ENCODE measurements at places on chromosomes 2 and 18.
A peak's percentile ranks its signal among the peaks of the same experiment; 100 is the strongest.

- DNase-seq: no peak
Measured at GRCh38 chr2:23423873-23424680, 39.1 kb downstream of the KLHL29 start.

DNA sequence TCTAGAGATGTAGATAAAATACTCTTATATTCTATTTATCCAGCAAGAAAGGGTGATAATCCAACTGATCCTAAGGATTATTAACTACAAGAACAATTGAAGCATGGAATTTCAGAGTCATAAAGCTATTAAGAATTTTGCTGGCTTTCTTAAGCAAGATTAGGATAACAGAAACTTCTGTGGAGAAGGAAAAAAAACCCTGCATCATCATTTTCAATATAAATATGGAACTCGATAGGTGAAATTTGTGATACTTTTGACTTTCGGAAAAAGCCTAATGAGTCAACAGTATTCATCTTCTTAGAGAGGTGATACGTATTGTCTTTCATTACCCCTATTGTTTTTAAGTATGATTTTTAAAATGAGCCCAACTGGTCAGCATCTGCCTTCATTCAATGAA is 593.3 kb downstream of the CPS1 start:
- DNase-seq: no peak

GRCh38 chr18:293536-293935 is 25.7 kb upstream of the THOC1 start:
- DNase-seq: no peak

DNA sequence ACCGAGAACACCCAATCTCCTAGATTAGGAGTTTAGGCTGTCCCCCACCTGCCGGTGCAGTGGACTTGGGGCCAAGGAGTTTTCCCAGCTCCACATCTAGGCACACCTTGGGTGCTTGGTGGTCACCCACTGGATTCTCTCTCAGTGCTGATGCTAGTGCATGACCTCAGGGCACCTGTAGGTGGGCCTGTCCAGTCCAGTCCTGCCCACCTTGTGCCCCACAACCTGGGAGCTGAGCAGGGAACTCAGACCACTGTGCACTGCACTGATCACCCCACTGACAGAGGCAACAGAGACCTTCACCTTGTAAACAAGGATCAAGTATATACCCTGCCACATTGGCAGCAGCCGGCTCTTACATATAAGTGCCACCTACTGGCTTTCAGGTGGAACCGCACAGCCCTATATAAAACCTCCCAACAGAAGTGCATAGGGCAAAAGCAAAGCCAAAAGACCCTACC is 12.7 kb upstream of the CDH19 start:
- DNase-seq: no peak

GRCh38 chr2:237674731-237675276 is 47.4 kb downstream of the LRRFIP1 start:
- DNase-seq: peak; percentile 57

DNA sequence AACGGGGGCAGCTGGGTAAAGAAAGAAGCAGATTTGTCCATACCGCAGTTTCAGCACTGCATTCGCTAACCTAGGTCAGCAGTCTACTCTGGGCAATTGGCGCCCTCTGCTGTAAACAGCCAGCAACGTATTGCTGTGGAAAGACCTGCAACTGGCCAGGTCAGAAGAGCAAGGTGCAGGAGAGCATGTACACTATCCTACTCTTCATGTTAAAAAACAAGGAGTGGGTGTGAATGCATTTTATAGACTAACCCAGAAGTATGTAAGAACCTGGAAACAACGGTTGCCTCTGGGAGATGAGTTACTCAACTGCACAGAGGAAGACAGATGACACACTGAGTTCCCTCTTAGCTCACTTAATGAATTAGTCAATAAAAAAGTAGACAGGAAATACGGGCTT is 6.2 kb downstream of the MRPS5 start:
- DNase-seq: peak; percentile 43

- DNase-seq: no peak
Measured at GRCh38 chr2:28546242-28546641, 50.4 kb downstream of the PLB1 start.

DNA sequence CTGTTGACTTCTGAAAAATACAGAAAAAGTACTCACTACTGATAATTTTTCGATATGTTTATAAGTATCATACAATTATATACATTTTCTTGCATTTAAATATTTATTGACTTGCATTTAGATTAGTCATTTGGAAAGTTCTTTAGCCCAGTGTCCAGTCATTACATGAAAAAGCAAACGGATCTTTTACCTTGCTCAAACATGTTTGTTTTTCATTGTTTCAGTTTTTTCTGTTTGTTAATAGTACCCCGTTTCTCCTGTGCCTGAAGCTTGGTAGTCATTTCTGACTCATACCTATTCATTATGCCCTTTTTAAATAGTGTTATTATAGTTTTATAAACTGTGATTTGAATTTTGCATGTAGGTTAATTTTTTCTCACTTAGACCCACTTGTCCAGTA is 28.1 kb downstream of the CEP192 start:
- DNase-seq: no peak

GRCh38 chr2:64114912-64115277 is 29.3 kb downstream of the PELI1 start:
- no peak for DNase-seq

DNA sequence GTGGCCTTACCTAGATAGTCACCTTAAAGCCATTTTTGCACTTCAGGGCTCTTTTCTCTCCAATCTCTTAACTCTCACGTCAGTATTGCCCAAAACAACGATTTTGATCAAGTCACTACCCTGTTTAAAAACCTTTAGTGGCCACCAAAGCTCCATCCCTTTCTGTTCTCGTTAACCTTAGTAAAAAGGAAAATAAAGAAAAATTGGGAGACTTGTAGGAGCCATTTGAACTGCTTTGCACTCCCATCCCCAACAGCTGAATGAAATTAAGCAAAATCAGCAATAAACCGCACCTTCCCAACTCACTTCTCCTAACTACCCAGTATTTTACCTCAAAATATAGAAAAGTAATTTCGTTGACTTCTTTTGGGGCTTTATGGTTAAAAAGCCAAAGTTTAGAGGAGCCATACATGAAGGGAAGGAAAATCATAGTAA is 686 bp upstream of the ARL5A start:
- DNase-seq: no peak

GRCh38 chr2:168632709-168633121 is 169.7 kb upstream of the NOSTRIN start:
- DNase-seq: no peak

DNA sequence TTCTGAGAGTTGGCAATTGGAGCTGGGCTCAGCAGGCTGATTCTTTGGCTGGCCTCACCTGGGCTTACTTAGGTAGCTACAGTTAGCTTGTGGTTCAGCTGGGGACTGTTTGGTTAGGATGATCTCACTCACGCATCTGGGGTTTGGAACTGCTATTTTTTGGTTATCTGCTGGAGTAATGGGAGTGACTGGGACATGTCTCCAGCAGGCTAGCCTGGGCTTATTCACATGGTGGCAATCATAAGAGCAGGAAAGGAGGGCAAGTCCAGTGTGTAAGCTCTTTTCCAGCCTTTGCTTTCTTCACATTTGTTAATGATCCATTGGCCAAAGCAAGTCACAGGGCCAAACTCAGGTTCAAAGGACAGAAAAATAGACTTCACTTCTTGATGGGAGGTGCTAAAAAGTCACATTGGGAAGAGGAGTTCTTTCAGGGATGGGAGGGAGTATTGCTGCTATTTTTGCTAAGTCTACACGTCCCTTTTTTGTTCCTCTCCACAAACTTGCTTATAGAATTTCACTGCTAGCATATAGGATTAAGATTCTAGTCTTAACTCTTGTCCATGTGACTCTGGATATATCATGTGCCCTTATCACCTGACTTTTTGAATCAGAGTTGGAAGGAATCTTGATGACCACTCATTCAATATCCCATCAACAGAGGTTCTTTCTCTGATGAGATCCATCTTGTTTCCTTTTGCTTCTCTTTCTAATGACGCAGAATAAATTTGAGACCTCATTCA is 174.0 kb downstream of the ZFP36L2 start:
- DNase-seq: no peak

- no peak for DNase-seq
Measured at GRCh38 chr2:216149741-216150140, 40.6 kb downstream of the XRCC5 start.

DNA sequence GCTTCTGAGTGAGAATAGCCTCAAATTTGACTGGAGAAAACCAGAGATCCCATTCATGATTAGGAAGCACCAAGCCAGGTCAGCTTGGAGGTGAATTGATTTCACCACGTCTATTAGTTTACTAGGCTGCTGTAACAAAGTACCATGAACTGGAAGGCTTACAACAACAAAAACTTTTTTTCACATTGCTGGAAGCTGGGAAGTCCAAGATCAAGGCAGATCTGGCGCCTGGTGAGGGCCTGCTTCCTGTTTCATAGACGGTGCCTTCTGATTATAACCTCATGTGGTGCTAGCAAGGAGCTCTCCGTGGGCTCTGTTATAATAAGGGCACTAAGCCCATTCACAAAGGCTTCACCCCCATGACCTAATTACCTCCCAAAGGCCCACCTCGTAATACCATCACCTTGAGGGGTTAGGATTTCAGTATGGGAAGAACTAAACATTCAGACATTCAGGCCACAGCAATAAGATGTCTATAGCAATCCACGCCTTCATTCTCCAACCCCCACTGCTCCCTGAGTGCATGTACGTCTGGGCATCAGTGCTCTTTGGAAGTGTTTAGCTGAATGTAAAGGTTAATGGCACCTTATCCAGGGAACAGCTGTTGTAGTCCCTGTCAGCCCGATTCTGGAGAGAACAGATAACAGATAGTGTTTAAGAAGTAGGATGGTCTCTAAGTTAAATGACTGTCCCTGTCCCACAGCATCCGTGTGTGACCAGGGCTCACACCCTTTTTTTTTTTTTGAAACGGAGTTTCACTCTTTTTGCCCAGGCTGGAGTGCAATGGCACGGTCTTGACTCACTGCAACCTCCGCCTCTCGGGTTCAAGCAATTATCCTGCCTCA is 89.2 kb downstream of the SOCS6 start:
- no peak for DNase-seq

DNA sequence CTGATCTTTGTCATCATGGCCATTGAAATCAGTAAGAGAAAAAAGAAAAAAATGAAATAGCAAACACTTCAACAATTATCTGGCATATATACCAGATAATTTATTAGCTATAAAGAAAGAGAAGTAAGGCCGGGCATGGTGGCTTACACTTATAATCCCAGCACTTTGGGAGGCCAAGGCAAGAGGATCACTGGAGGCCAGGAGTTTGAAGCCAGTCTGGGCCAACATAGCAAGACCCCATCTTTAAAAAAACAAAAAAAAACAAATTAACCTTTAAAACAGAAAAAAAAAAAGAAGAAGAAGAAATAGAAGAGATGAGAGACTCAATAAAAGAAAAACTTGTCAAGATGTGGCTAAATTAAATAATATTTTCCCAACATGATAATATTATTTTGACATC is 61.6 kb upstream of the TGIF1 start:
- DNase-seq: no peak

GRCh38 chr2:30871440-30871839 is 64.2 kb upstream of the CAPN13 start:
- no peak for DNase-seq

- DNase-seq: no peak
Measured at GRCh38 chr2:100184055-100184737, 41.8 kb upstream of the AFF3 start.

DNA sequence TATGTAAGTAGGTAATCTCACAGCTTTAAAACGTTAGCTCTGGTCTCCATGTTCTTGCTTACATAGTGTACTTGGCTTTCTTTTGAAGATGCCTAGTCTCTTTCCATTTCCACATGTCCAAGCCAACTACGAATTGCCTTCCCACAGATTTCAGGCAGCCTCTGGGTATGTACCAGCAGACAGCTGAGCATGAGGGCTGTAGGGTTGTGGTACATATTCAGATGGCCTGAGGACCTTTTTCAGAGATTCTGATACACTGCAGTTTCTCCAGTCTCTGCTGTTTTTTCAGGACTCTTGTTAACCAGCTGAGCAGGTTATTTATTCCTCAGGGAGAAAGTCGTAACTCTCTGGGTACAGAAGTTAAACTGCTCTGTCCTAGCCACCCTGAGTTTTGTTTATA is 3.1 kb upstream of the KCNJ13 start:
- no peak for DNase-seq

DNA sequence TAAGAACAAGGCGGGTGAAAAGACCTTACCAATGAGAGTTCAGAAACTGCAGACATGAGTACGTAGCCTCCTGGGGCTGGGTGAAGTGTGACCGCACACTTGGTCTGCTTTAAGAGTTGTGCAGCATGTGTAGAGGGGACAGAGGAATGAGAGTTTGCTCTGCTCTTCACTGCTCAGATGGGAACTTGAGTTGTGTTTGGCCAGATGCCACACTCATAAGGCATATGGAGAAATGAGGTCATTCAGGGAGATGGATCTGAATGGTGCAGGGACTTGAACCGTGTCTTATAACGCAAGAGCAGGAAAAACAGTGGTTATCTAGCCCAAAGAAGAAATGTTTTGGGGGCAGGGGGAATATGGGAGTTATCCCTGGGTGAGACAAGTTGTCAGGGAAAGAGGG is 273.8 kb upstream of the LYPD1 start:
- DNase-seq: no peak

DNA sequence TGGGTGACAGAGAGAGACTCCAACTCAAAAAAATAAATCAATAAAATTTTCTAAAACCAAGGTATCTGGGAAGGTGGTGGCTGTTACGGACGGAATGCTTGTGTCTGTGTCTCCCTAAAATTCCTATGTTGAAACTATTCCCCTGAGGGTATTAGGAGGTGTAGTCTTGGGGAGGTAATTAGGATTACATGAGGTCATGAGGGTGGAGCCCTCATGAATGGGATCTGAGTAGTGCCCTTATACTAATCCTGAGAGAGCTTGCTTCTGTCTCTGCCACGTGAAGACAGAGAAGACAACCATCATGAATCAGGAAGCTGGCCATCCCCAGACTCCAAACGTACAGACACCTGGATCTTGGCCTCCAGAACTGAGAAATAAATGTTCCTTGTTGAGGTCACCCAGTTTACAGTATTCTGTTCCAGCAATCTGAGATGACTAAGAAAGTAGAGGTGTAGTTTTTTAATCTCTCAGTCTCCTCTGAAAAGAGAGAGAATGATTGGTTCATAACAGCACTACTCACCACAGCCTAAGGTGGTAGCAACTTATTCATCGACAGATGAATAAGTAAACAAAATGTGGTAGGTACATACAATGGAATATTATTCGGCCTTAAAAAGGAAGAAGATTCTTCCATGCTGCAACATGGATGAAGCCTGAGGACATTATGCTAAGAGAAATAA is 38.4 kb downstream of the TGFBRAP1 start:
- no peak for DNase-seq

GRCh38 chr2:73408198-73408597 is 22.6 kb downstream of the ALMS1 start:
- no peak for DNase-seq

DNA sequence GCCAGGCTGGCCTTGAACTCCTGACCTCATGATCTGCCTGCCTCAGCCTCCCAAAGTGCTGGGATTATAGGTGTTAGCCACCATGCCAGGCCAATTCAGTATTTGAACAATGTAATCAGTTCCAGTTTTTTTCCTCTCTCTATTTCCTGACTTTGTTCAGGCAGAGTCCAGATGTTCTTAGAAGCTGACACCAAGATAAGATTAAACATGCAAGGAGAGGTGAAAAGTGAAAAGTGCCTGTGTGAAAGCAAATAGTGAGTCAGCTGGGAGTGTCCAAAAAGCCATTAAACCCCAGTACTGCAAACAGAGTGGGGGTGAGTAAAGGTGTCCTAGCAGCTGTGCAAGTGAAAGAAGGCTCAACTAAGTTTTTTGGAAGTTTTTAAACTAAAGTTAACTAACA is 231.5 kb downstream of the PTH2R start:
- DNase-seq: no peak
